ENCODE measurements at places on chromosomes 16 and 17.

DNA sequence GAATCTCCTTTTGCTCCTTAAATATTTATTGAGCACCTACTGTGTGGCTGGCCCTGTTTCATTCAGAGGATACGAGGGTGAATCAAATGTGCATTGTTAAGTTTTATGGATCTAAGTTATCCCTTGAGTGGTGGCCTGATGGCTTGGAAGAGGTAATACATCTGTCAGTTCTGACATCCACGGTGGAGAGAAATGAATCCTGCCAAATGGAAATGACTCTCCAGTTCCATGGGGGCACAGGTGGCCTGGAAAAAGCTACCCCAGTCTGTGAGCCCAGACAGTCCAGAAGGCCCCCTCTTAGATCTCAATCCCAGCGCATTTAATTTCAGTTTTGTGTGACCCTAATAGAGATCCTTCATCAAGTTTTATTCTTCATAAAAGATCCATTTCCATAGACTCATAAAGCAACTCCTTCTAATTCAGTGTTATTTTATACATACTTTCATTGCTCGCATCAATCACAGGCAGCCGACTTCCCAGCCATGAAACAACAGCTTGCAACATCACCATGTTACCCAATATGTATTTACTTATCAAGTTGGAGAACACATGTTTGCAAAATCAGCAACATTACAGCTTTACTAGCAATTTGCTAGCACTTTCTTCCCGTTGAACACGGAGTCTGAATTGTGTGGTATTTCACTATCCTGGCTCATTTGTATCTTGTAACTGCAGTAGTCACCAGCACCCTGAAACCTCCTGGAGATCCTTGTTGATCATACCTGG, 334.8 kb upstream of the HSBP1 start:
- no peak for DNase-seq

GRCh38 chr17:27906226-27906580, 13.0 kb upstream of the LYRM9 start:
- DNase-seq = no peak

DNA sequence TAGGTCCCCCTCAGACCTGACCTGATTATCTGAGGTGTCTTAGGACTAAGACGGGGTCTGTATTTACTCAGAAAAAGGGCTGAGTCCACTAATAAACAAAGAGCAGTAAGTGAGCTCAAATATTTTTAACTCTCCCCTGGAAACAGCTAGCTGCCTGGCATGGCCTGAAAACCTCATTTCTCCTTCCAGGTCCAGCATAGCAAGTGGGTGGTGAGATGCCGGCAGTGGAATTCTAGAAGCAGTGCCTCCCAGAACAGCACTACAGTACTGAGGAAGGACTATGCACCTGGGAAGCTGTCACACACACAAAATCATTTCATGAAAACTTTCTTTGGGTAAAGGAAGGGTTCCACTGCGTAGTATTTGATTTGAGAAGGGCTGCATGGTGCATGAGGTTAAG, 29.5 kb upstream of the CFAP20 start:
- no peak for DNase-seq

- peak; percentile 57 for DNase-seq
Observed at GRCh38 chr17:75688209-75688825, 21.2 kb downstream of the SAP30BP start.

Measured in activated T-cell treated with anti-CD3 and anti-CD28 coated beads, Interleukin-2, amount 50 U/mL, for 72 hours (primary cell).